ENCODE measurements at places on chromosomes 4 and X.
A peak's percentile ranks its signal among the peaks of the same experiment; 100 is the strongest.

GRCh38 chrX:18406531-18407266 is 18.7 kb upstream of the CDKL5 start:
- no peak for DNase-seq

- no peak for DNase-seq
Observed at GRCh38 chr4:174537634-174538033, 15.3 kb upstream of the HPGD start.

- peak; percentile 75 for DNase-seq
Observed at GRCh38 chrX:103628386-103629317, at the start of gene TCEAL1. TSS of gene TCEAL1 (plus strand) at chrX:103628975. CDS start at chrX:103629917, 942 bp downstream.

DNA sequence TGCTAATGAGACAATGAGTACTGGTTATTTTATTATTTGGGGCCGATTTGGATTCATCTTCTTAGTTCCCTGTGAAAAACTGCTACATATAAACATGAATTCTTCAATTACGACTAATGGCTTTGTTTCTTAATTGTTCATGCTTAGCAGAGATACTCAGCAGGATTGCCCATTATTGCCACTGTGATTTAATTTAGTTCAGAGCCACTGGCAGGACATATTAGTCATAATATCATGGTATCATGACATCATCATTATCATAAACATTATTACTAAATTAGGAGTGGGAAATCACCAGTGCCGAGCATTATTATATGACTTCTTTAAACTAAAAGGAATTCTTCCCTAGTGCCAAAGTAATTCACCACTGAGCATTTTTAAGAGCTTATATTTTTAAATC is 201.4 kb downstream of the SPOCK3 start:
- no peak for DNase-seq

DNA sequence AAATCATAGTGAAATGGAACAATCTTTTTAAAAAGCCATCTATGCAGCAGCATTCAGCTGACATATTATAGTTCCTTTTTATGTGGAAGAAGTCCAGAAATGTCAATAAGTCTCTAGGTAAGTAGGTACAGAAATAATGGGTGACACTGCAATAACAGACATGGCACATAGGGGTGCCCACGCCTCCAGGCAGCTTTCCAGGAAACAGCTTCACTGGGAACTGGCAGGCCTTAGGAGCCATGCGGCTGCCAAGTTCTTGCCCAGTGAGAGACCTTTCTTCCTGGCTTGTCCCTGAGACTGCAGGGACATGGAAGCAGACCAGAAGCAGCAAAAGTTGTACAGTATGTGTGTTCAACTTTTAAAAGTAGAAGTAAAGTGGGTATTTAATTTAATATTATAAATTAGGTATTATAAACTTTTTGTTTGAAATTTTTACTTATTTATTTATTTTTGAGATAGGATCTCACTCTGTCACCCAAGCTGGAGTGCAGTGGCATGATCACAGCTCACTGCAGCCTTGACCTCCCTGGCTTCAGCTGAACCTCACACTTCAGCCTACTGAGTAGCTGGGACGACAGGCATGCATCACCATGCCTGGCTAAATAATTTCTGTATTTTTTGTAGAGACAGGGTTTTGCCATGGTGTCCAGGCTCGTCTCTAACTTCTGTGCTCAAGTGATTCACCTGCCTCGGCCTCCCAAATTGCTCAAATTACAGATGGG is 12.1 kb upstream of the ETNPPL start:
- no peak for DNase-seq

DNA sequence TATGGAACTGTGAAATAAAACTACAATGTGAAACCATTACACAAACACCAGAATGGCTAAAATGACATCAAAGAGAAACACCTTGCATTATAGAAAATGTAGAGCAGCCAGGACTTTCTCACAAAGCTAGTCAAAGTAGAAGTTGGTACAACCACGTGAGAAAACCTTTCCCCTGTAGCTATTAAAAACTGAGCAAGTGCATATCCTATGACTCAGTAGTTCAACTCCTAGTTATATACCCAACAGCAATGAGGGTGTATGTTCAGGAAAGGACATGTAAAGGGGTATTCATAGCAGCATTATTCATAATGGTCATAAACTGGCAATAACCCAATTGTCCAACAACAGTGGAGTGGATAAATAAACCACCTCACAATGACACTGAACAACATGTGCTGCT is 177.5 kb upstream of the NUDT10 start:
- no peak for DNase-seq

GRCh38 chrX:103503853-103504207 is 15.5 kb downstream of the RAB40A start:
- DNase-seq: no peak

All from suprapubic skin (tissue), 4 donors.